ENCODE measurements at places on chromosomes 12 and 14. TPM values are rescaled to one million over a fixed set of nuclear protein-coding genes. Genes with fewer than 3 reads are reported as not detected.

DNA sequence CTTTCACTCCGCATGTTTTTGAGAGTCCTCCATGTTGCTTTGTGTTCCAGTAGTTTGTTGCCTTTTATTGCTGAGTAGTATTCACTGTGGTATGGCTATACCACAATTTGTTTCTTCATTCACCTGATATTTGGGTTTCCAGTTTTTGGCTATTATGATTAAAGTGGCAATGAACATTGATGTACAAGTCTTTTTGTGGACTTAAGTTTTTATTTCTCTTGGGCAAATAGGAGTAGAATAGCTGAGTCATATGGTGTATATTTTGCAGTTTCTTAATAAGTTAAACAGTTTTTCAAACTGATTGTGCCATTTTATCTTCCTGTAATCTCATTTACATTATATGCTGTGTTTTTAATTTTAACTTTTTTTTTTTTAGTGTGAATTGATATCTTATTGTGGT is 16.2 kb downstream of the ADIPOR2 start:
- no peak for DNase-seq

DNA sequence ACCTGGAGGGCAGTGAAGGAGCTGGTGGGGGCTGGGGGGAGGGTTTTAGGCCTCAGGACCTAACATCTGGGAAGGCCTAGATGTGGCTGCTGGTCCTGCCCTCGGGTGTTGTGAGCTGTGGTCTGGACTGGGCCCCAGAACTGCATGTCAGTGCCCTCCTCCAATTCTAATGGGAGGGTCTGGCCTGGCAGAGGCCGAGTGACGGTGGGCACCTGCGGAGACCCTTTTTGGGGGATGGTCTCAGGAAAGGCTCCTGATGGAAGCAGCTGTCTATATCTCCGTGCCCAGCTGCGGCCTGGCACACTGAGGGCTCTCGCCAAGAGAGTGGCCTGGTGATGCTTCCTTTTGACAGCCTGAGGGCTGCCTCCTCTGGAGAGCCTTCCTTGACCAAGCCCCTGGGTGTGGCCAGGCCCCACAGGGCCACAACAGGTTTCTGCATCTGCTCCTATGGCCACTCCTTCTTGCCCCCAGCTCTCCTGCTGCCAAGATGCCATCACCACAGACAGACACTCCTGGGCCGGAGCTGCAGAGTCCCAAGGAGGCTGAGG is 5.3 kb downstream of the EXOC3L4 start:
- DNase-seq, result no peak

GRCh38 chr14:99261912-99262787 is 9.8 kb downstream of the BCL11B start:
- DNase-seq, result no peak

The EEA1 gene
- 44.7 TPM for total RNA-seq

The DENND5B gene
- total RNA-seq, result 22.2 TPM

All from chondrocyte (in vitro differentiated cells).